ENCODE measurements at places on chromosomes 5 and 9.

DNA sequence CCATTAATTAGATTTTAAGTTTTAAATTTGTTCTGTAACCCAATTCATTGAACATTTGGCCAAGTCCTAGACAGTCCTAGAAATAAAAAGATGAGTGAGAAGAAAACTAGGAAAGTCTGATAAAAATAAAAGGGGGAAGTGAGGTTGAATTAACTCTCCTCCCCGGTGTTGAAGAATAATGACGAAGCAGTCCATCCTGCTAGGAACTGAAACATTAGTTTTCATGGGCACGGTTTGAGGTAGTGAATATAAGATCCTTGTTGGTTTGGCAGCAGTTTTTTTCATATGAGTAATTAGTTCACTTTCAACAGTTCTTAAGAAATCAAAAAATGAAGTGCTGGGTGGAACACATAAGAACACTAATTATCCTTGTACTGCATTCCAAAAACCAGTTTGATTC, 103.1 kb downstream of the MTREX start:
- DNase-seq = no peak

DNA sequence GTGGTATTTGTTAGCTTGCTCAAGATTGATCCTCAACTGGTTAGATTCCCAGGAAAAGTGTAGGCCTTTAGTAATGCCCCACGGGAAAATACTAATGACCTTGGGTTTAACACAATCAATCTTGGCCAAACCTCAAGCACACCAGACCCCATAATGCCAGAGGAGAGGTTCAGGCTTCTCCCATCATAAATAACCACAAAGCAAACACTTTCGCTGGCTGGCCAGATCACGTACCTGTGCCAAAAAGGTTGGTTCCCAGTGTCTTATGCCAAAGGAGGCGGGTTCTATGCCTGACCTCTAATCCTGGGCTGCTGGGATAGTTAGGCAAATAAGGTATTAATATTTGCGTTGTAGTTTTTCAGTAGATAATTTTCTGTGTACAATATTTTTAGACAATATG, 379.2 kb upstream of the CDH18 start:
- DNase-seq = no peak

- no peak for DNase-seq
Measured at GRCh38 chr9:7033076-7034045, 275.6 kb downstream of the KDM4C start.

GRCh38 chr5:9182899-9183695, 362.8 kb downstream of the SEMA5A start:
- no peak for DNase-seq

DNA sequence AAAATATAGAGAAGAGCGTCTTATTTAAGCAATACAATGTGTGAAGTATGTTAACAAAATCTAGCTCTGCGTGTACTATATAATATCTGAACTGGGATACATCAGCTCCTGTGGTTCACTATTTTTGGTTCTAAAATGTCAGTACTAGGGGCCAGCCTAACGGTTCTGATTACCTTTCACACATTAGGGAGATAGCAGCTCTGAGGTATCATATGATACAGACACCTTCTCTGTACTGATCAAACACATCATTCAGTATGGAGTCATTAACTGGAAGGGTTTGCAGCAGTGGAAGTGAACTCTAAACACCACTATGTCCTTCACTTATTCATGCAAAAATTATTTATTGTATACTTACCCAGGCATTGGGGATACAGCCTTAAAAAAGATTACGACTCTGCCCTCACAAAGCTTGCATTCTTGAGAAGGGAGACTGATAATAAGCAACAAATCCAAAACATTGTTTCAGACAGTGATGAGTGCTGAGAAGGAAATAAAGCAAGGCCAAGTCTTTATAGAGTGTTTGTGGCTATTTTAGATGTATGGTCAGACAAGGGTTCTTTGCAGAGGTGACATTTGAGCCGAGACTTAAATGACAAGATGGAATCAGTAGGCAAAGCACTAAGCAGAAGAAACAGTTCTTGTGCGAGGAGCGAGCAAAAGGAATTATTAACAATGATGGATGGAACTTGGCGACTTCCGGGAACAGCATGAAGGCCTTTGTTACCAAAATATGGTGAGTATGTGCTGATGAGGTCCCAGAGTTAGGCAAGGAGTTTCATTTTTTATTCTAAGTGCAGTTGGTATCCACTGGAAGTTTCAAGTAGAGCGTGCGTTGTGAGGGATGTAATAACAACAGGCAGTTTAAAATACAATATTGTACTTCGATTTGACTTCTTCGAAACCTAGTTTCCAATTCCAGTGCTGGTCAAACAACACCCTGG, 1.8 kb upstream of the LNPEP start:
- peak; percentile 49 for DNase-seq

DNA sequence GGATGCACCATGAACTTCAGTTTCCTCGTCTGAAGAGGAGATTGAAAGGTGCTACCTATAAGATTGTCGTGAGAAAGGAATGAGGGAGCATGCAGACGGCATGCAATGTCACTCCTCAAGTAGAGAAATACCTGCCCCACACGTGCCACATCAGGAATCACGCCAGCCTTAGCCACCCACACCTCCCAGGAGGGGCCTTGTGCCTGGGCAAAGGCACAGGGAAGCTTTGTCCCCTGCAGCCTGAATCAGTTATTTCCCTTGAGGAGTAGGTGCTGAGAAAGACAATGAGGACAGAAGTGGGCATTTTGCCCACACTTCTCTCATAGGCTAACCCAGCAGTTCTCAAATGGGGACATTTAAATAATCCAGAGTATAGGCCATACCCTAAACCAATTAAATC, 31.0 kb downstream of the FSTL4 start:
- DNase-seq = no peak

DNA sequence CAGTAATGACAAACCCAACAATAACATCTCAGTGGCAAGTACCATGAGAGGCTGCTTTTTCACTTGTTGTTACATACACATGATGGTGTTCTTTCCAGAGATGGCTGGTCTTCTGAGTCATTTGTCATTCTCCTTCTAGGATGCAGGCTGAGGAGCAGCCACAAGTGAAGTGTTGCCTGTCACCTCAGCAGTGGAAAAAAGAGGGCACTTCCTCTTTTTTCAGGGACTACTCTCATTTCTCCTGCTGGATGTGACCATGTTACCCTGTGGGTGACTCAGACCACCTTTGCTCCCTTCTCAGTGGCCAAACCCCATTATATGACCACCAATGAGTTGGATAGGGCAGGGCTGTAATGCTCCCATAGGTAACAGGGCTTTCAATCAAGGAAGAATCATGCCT, 587.0 kb upstream of the ADAMTS16 start:
- DNase-seq = no peak

- peak; percentile 57 for DNase-seq
Measured at GRCh38 chr9:129481810-129482511, 138.9 kb downstream of the C9orf50 start.

DNA sequence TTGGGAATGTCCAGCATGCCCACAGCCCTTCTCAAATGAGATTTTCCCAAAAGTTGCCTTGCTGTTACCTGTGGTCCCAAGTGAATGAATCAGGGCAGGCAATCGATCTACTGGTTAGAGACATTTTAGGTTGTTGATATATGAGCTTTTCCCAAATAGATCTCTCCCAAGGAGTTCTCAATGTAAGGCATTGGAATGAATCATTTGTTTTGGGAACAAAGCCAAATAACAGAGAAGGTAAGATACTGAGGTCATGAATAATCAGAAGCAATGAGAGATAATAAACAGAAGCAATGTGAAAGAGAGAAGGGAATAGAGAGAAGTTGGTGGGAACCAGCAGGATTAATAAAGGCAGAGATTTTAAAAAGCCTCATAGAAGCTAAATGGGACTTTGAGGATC, 93.6 kb upstream of the FER start:
- peak; percentile 77 for DNase-seq

DNA sequence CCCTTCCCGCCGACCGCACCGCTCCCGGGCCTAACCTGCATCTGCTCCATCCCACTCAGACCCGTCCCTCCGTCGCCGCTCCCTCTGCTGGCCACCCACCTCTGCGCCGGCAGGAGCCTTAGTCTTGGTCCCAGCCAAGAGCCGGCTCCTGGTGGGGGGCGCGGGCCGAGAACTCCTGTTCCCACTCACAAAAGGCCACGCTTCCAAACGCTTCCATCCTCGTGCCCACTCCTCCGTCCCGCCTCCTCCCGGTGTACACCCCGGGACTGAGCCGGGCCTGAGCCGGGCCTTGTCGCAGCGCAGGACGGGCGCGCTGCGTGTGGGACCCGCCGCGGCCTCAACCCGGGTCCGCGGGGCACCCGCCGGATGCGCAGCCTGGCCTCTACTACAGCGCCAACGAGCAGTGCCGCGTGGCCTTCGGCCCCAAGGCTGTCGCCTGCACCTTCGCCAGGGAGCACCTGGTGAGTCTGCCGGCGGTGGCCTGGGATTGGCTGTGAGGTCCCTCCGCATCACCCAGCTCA, 7.5 kb downstream of the ADAMTS13 start:
- DNase-seq = peak; percentile 55

GRCh38 chr9:89801742-89802670, 197.2 kb downstream of the GADD45G start:
- DNase-seq = no peak

GRCh38 chr9:128203707-128204551, 750 bp downstream of the DNM1 start:
- DNase-seq = peak; percentile 72

- no peak for DNase-seq
Measured at GRCh38 chr5:140185409-140185808, 10.4 kb downstream of the CYSTM1 start.

- DNase-seq = no peak
Measured at GRCh38 chr5:32446630-32447029, 2.1 kb upstream of the ZFR start.

- no peak for DNase-seq
Measured at GRCh38 chr9:79257228-79257781, 314.5 kb upstream of the TLE4 start.

DNA sequence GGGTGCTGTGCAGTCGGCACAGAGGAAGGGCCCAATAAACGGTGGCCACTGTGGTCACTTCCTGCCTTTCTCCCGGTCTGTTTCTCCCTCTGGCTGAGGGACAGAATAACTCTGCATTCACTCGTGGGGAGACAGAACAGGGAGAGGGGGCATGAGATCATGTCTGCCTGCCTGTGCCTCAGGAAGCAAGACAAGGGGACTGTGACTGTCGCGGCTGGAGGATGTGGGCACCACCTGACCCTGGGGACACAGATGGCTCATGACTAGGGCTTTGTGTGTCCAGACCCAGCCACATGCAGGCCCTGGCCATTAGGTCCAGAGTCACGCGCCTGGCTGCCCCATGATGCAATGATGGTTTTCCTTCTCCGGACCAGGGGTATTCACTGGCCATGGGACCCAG, 5.8 kb downstream of the TRUB2 start:
- DNase-seq = no peak

DNA sequence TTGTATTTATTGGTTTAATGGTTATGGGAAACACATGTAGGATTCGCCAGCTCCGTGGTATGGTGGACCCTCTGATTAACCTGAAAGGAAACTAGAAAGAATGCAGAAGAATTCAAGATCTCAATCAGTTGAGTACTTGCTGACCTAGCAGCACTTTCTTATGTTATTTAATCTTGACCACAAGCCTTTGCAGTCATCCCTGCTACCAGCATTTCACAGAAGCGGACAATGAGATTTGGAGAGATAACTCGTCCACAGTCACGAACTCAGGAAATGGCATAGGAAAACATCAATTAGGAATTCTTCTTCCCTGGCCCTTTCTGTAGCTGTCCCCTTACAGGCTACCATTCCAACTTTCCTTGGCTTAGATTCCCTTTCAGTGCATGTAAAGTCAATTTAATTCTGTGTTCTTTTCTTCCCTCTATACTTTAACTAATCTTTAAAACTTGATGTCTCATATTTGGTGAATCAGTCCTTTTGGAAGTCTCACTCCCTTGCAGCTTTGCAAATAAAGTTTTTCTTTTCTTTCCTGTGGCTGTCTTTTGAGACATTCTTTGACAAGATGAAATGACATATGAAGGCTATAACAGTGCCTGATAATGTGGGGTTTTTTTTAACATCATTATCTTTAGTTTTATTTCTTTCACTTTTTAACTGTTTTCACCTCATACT, 1.3 kb upstream of the SLC44A1 start:
- peak; percentile 93 for DNase-seq

- peak; percentile 8 for DNase-seq
Measured at GRCh38 chr5:110727025-110727314, 499 bp upstream of the TMEM232 start.

- no peak for DNase-seq
Measured at GRCh38 chr9:99349870-99350269, 127.8 kb downstream of the SEC61B start.

DNA sequence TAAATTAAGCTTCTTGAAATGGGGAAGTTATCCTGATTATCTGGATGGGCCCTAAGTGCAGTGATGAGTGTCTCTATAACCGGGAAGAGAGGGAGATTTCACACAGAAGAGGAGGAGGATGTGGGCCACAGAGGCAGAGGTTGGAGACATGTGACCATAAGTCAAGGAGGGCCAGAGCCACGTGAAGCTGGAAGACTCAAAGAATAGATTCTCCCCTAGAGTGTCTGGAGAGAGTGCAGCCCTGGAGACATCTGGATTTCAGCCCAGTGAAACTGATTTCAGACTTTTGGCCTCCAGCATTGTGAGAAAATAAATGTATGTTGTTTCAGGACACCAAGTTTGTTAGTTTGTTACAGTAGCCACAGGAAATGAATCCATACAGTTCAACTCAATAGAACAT, 442.9 kb downstream of the NTRK2 start:
- no peak for DNase-seq

- DNase-seq = no peak
Measured at GRCh38 chr9:92291577-92291976, 1.9 kb downstream of the IARS1 start.

- DNase-seq = peak; percentile 6
Measured at GRCh38 chr5:93158841-93159240, 422.2 kb downstream of the NR2F1-AS1 start.
